ENCODE measurements at places on chromosomes 12 and 14.

DNA sequence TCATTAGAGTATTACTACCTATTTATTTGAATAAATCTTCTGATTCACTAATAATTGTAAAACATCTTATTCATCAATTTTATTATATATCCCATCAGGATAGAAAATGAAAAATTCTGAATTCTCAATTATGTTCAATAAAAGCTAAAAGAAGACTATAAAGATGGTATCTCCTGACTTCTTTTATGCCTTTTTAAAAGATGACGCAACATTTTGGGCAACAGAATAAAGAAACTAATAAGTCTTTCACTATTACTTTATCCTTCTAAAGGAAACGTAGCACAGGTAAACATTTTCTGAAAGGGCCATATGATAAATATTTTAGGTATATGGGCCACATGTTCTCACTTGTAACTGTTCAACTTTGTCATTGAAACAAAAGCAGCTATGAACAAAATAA is 10.1 kb upstream of the ATXN7L3B start:
- no peak for DNase-seq

- DNase-seq, result no peak
Observed at GRCh38 chr14:91835197-91835919, 32.0 kb downstream of the TC2N start.

DNA sequence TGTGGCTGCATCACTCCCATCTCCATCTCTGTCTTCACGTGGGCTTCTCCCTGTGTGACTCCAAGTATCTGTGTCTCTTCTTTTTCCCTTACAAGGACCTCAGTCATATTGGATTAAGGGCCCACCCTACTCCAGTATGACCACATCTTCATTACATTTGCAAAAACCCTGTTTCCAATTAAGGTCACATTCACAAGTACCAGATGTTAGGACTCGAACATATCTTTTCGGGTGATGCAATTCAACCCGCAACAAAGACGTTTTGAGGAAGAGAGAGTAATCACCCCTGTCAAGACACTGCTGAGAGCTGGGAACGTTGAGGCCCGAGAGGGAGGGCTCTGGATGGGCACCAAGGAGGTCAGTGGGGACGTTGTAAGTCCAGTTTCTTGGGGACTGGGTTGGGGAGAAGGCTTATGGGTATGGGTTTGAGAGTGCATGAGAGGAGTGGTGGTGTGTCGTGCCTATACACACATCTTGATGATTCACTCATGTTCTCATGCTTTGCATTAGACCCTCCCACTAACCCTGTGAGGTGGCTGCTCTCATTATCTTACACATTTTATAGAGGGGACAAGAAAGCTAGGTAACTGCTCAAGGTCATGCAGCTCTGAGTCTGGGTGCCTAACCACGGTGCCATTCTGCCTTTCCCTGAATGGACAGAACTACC is 12.1 kb upstream of the IFI27 start:
- peak; percentile 72 for DNase-seq

GRCh38 chr12:122226366-122227125 is 694 bp upstream of the DIABLO start:
- DNase-seq, result no peak

- DNase-seq, result no peak
Observed at GRCh38 chr12:107468182-107468581, 217.4 kb upstream of the PWP1 start.

GRCh38 chr14:66273261-66273832 is 212.8 kb upstream of the CCDC196 start:
- DNase-seq, result no peak

GRCh38 chr12:12901158-12901791 is 9.9 kb downstream of the GPRC5A start:
- peak; percentile 98 for DNase-seq

DNA sequence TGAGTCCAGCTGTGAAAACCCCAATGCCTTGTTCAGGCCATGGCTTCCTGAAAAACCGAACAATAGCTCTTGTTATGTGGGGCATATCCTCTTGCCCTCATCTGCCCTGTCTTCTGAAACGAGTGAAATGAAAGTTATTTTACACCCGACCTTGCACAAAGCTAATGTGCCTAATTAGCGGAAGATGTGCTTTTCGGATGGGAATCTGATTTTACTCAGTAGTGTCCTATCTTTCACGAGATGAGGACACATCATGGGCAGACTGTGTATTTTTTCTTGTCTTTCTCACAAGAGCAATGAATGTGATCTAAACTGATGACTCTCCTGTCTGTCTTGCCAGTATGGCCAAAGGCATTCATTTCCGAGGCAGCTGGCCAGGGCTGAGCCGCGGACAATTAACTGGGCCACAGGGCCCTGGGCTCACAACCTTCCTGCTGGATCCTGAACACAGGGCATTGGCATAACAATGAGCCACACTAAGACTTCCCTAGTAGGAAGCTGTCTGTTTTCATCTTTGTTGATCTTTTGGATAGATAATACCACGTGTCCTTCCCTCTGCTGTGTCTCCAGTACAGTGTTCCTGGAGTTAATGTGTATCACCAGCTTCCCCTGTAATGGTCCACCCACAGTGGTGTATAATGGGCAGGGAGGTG is 86.0 kb upstream of the HIF1A start:
- peak; percentile 89 for DNase-seq

- DNase-seq, result no peak
Observed at GRCh38 chr14:44756554-44756953, 205.2 kb downstream of the KLHL28 start.

- no peak for DNase-seq
Observed at GRCh38 chr14:81681541-81681940, 147.9 kb upstream of the SEL1L start.

DNA sequence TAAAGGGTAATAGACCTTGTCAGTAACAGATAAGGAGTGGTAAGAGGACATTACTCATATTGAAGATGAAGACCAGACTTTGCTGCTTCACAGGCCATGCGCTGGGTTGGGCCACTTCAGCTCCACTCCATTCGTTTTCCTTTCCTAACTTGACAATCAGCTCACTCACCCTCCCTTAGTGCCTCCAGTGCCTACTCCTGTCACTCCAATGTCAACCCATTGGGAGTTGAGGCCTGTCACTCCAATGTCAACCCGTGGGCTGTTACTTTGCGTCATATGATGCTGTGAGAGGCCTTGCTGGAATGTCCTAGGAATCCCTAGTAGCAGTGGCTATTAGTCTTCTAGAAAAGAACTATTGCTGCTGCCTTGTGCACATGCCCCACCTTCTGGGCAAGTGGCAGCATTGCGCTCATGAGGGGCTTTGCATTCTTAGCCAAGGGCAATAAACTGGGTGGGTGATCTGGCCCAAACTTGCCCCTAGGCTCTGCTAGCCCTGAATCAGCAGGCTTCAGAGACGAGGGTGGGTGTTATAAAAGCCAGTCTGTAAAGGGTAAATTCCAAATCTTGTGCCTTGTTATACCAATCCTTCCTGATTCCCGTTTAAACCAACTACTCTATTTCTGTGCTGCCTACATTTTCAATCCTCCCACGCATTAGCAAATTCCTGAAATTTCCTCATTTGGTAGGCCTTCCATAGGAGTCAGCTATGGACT is 36.1 kb downstream of the BAZ2A start:
- peak; percentile 90 for DNase-seq

- DNase-seq, result peak; percentile 25
Observed at GRCh38 chr14:21436567-21437062, 19.3 kb downstream of the CHD8 start.

- DNase-seq, result peak; percentile 62
Observed at GRCh38 chr14:54564071-54564867, 2.7 kb upstream of the SAMD4A start.

DNA sequence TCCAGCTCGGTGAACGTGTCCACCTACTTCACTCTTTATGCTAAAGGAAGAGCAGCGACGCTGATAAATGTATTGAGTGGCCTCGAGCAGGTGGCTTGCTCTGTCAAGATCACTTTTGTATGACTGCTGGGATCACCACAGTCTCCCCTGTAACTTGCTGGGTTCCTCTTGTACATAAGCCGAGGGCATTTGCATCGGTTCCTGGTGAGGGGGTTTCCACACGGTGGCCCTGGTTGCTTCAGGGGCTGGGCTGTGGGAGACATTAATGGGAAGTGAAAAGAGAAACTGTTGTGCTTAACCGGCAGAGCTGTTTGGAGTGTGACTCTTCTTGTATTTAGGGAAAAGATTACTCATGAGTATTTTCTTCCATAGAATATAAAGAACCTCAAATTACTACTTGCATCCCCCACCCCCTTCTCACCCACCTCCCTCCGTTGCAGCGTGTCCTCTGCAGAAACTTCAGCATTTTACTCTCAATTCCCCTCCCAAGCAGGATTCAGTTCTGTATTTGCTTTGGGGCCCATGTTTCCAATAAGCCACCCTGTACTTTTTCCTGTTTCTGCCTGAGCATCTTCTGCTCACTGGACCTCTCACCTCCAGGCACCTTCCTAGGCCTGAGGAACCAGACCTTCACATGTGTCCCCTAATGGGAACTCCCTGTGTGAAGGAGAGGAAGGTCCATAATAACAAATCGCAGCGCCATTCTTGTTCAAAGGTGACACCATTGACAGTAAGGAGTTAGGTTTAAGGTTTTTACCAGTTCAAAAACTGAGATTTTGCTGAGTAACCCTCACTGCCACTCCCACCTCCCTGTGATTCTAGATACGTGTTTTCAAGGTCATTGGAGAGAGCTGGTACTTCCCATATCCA is 187.0 kb downstream of the ETV6 start:
- DNase-seq, result no peak

DNA sequence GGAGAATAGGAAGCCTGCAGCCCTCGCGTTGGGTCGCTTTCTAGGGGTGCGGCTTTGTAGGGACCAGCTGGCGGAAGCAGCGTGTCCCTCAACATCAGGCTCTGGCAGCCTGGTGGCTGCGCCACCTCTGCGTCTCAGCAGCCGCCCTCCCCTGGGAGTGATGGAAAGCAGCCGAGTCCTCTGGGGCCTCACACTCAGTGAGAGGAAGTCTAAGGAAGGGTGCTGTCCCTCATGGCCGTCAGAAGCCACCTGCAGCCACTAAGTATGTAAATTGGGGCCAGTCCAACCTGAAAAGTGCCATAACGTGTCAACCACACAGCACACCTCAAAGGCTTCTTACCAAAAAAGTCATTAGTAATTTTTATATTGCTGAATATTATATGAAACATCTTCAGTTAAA is 80.3 kb downstream of the WDR20 start:
- no peak for DNase-seq

DNA sequence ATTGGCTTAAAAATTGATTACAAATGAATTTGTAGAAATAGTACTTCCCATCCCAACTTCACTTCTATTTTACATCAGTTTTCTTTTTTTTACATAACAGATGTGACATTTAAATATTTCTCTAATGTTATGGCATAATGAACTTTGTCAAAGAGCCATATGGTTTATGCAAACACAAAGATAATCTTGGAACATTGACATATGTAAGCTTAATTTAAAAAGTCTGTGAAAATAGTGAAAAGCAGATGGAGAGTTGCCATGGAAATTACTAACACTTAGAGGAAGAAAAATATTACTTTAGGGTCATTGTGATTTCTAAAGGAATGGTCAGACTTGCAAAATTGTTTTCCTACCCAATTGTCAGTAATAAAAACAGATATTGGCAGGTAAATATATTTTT is 232.4 kb downstream of the AEBP2 start:
- DNase-seq, result no peak

- DNase-seq, result peak; percentile 80
Observed at GRCh38 chr12:53224897-53225634, 6.9 kb downstream of the RARG start.

DNA sequence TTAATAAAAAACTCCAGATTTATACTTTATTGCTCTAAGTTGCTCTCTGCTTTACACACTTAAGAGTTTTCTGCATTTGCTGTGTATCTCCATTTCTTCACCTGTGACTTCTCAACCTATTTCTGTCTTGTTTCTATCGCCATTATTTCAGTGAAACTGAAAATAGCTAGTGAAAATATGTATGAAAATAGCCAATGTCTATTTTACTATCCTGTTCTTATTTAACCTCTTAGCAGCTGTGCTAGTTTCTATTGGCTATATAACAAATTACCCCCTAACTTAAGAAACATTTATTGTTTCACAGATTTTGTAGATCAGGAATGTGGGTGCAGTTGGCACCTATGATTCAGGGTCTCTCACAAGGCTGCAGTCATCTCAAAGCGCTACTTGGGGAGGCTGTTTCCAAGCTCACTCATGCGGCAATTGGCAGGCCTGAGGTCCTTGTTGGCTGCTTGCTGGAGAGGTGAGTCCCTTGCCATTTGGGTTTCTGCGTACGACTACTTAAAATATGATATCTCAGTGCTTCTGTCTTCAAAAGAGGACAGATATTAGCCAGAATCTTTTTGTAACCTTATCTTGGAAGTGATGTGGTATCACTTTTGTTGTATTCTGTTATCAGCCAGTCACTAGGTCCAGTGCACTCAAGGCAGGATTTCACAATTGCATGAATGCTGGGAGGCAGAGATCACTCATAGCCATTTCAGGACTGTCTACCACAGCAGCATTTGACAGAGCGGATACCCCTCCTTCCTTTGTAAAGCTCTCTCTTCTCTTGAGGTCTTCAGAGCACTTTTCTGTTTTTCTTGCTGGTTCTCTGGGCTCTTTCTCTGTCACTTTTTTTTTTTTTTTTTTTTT is 7.2 kb downstream of the ERC1 start:
- DNase-seq, result no peak

- DNase-seq, result no peak
Observed at GRCh38 chr12:128863957-128864356, 10.7 kb downstream of the GLT1D1 start.

DNA sequence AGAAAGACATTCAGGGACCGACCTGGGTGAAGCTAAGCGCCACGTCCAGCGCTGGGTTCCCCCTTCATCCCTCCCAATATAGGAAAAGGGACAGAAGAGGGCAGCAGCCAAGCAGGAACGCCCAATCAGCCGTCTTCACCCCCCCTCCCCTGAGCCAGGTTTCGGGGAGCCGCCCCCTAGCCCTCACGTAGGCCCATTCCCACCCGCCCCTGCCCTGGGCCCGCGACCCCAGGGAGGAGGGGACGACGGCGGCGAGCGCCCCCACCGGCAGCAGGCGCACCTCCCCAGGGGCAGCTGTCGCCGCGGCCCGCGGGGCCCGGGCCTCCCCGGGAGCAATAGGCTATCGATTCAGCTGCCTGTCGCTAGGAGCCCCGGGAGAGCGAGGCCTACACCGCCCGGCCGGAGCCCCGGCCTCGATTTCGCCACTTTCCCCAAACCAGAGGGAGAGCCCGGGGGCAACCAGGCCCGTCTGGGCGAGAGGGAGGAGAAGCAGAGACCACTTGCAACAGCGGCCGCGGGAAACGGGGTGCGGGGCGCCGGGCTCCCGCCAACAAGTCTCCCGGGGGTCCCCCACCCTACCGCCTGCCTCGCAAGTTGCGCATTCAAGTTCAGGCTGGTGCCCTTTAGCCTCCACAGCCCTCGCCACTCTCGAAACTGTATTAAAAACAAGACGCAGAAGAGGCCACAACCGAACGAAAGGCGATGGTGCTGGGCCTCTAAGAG is 1.3 kb downstream of the DCAF5 start:
- DNase-seq, result peak; percentile 80

GRCh38 chr12:40648519-40648918 is 43.7 kb upstream of the CNTN1 start:
- DNase-seq, result no peak

Measured in GM23248 (cell line).